ENCODE measurements at places on chromosomes 6 and 20. TPM values are rescaled to one million over a fixed set of nuclear protein-coding genes. Genes with fewer than 3 reads are reported as not detected.

Gene OOEP
- total RNA-seq, result not detected

Gene FOXP4
- 53.6 TPM for total RNA-seq

Gene PYGB
- 106 TPM for total RNA-seq

GRCh38 chr20:53395188-53395923 lies 198.3 kb downstream of the ZNF217 start:
- no peak overlapping the region for H3K4me3 ChIP-seq
- H3K27ac ChIP-seq, result no peak overlapping the region
- no peaks in the 10 kb centered on the region for H3K27me3 ChIP-seq

GRCh38 chr6:8859501-8859900 lies 424.2 kb upstream of the SLC35B3 start:
- no peak for DNase-seq
- H3K27ac ChIP-seq, result no peak overlapping the region
- H3K4me1 ChIP-seq, result no peaks in the 10 kb centered on the region
- no peaks in the 10 kb centered on the region for H3K36me3 ChIP-seq
- H3K27me3 ChIP-seq, result no peaks in the 10 kb centered on the region

GRCh38 chr6:169252505-169253189 lies 999 bp downstream of the THBS2 start:
- DNase-seq, result no peak
- H3K4me3 ChIP-seq, result peak overlapping the region; percentile 30
- no peak overlapping the region for H3K27ac ChIP-seq
- H3K27me3 ChIP-seq, result no peaks in the 10 kb centered on the region
